Activated CD4-positive, alpha-beta memory T cell treated with anti-CD3 and anti-CD28 coated beads, Interleukin-2, amount 10 ng/mL, durations not matched to agents 7 days and 5 days (primary cell): ENCODE measurements at places on chromosomes 4 and X. TPM values are rescaled to one million over a fixed set of nuclear protein-coding genes. Genes with fewer than 3 reads are reported as not detected.

Gene ETDB
- not detected for total RNA-seq

Gene GSTCD
- 13.8 TPM for total RNA-seq

Gene HS6ST2
- total RNA-seq: 0.18 TPM

DNA sequence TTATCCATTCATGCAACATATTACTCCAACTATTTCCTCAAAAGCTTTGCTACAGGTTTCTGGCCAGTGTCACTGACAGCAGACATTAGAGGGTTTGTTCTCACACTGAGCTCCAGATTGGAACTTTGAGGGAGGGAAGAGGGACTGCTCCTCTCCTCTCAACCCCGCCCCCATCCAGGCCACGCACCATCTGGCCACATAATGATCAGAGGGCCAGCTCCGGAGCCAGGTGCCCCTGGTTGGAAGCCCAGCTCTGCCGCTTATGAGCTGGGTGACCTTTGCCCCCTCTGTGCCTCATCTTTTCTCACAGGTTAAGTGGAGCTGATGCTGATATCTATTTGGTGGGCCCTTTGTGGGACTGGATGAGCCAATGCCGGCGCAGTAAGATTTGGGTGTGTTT, 55.8 kb downstream of the C4orf50 start:
- DNase-seq: no peak
- H3K4me3 ChIP-seq: no peak overlapping the region
- H3K4me1 ChIP-seq: no peaks in the 10 kb centered on the region
- H3K27me3 ChIP-seq: peaks cover 7% of the 10 kb centered on the region

- no peaks in the 10 kb centered on the region for H3K36me3 ChIP-seq
- H3K27me3 ChIP-seq: no peaks in the 10 kb centered on the region
- no peak for DNase-seq
- no peak overlapping the region for H3K4me3 ChIP-seq
- H3K27ac ChIP-seq: no peak overlapping the region
- H3K4me1 ChIP-seq: no peaks in the 10 kb centered on the region
Measured at GRCh38 chr4:147312376-147313046, 168.4 kb upstream of the EDNRA start.

GRCh38 chr4:138599965-138600364, 357.8 kb upstream of the SLC7A11 start:
- H3K4me1 ChIP-seq: no peaks in the 10 kb centered on the region
- no peaks in the 10 kb centered on the region for H3K36me3 ChIP-seq
- DNase-seq: no peak
- H3K27ac ChIP-seq: no peak overlapping the region

DNA sequence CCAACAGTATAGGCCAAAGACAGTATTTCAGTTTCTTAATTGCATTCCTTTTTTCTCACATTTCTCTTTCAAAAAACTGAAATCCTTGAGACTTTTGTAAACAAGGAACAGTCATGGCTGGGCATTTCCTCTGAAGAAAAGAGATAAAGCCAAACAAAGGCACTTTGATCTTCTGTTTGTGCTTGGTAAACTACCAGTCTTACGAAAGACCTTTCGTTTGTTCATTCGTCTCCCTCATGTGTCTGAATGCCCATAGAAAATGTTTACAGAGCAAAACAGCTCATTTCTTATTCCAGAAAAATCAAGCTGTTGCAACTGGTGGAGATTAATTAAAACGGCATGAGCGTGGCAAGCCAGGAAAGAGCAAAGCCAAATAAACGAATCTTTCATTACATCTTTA, 178.0 kb downstream of the GASK1B start:
- no peak for DNase-seq
- H3K36me3 ChIP-seq: no peaks in the 10 kb centered on the region

GRCh38 chr4:186780291-186781031, 56.8 kb upstream of the FAT1 start:
- no peak overlapping the region for H3K4me3 ChIP-seq
- no peaks in the 10 kb centered on the region for H3K27me3 ChIP-seq
- DNase-seq: no peak
- H3K4me1 ChIP-seq: no peaks in the 10 kb centered on the region

DNA sequence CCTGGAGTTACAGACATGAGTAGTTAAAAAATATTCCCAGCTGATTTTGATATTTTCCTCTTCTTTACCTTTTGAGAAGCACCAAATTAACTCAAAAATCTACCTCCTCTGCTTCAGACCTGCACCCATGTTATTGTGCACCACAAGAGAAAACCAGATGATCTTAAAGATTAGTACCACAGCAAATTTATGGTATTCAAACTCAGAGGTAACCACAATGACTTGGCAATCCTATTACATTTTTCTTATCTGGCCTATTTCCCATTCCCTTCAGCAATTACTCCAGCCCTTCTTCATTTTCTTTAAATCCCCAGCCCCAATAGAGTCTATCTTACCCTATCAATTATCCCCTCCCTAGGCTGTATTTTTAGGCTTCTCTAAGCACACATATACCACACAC, 535.1 kb downstream of the FAT4 start:
- no peak overlapping the region for H3K4me3 ChIP-seq
- no peaks in the 10 kb centered on the region for H3K27me3 ChIP-seq
- H3K36me3 ChIP-seq: no peaks in the 10 kb centered on the region
- no peaks in the 10 kb centered on the region for H3K4me1 ChIP-seq

GRCh38 chr4:111689214-111689613, 456.0 kb upstream of the FAM241A start:
- H3K27ac ChIP-seq: no peak overlapping the region
- H3K27me3 ChIP-seq: no peaks in the 10 kb centered on the region
- H3K4me3 ChIP-seq: no peak overlapping the region
- no peaks in the 10 kb centered on the region for H3K36me3 ChIP-seq
- DNase-seq: no peak

DNA sequence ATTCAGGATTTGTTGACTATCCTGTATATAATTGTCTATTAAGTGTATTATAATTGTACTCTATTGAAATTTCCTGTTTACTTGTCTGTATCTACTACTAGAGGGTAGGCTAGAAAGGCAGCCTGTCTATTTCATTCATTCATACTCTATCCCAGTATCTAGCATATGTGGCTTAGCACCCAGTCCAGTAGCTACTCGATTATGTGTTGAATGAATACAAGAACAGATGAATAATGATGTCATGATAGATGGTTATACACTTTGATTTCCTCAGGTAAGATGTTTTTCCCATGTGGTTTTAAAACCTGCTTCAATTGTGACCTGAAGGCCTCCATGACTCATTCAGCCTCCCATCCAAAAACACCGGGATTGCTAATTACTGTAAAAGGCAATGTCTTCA, 68.0 kb downstream of the IL21 start:
- no peak overlapping the region for H3K27ac ChIP-seq
- H3K36me3 ChIP-seq: peaks cover 5% of the 10 kb centered on the region
- DNase-seq: no peak
- no peak overlapping the region for H3K4me3 ChIP-seq
- H3K4me1 ChIP-seq: peaks cover 16% of the 10 kb centered on the region
- H3K27me3 ChIP-seq: no peaks in the 10 kb centered on the region
